NCI-H1436 (cell line): ENCODE measurements at places on chromosomes 16 and 17.

DNA sequence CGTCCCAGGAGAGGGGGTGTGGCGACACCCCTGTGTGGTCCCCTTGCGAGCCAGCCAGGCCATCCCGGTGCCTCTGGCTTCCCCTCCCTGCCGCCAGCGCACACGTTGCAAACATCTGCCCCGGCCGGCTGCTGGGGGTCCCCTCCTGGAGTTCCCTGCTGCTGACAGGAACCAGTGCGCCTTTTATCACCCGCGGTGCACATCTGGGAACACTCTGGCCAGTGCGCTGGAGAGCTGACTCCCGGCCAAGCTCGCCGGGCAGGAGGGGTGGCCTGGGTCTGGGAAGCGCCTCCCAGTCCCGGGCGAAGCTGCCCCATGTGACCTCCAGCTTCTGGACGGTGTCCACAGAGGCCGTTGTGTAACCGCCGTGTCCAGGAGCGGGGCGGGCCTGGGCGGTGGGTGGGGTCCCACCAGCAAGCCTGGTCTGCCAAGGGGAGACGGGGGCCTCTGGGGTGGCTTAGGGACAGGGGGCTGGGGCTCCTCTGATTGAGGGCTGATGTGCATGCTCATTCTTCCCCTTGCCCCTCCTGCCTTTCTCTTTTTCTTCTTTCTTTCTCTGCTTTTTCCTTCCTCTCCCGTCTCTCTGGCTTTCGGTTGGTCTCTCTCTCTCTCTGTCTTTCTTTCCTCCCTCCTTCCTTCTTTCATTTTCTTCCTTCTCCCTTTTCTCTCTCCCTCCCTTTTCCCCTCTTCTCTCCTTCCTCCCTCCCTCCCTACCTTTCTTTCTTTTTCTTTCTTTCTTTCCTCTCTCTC is 25.2 kb upstream of the CIBAR2 start:
- no peak for DNase-seq

DNA sequence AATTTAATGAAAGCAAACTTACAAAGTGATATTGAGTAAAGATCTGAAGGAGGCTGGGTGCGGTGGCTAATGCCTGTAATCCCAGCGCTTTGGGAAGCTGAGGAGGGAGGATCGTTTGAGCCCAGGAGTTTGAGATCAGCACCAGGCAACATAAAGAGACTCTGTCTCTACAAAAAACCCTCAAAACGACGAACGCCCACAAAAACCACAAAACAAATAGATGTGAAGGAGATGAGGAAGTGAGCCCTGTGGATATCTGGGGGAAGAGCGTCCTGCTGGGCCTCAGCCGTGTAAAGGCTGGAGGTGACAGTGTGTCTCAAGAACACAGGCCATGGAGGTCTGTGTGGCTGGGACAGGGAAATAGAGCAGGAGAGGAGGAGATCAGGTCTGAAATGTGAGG is 68.8 kb downstream of the ITFG1 start:
- DNase-seq, result no peak

GRCh38 chr17:75131278-75132017 is at the start of gene NT5C:
Gene NT5C (minus strand): TSS chr17:75131742. CDS start chr17:75131707, 35 bp downstream.
- DNase-seq, result peak; percentile 75

GRCh38 chr17:81037026-81037797 is 2.3 kb downstream of the BAIAP2 start:
- DNase-seq, result no peak

- no peak for DNase-seq
These were observed 47.7 kb downstream of the ADAMTS18 start for GRCh38 chr16:77386831-77387814.

- no peak for DNase-seq
These were observed 43.8 kb downstream of the COPRS start for GRCh38 chr17:31815212-31815730.

DNA sequence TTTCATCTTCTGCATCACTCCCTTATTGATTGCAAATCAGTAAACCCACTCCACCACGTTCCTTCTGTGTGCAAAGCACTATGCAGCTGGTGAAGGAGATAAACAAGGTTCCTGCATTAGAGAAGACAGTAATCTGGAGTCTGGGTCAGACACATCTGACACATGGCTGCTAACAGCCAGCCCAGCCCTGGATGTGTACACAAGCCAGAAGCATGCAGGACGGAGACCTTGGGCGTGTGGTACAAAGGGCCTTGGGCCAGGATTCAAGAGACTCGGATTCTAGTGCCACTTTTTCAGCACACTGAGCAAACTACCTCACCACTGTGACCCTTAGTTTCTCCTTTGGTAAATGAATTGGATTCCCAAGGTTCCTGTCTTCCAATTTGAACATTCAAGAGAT is 86.6 kb upstream of the DNAH9 start:
- no peak for DNase-seq

DNA sequence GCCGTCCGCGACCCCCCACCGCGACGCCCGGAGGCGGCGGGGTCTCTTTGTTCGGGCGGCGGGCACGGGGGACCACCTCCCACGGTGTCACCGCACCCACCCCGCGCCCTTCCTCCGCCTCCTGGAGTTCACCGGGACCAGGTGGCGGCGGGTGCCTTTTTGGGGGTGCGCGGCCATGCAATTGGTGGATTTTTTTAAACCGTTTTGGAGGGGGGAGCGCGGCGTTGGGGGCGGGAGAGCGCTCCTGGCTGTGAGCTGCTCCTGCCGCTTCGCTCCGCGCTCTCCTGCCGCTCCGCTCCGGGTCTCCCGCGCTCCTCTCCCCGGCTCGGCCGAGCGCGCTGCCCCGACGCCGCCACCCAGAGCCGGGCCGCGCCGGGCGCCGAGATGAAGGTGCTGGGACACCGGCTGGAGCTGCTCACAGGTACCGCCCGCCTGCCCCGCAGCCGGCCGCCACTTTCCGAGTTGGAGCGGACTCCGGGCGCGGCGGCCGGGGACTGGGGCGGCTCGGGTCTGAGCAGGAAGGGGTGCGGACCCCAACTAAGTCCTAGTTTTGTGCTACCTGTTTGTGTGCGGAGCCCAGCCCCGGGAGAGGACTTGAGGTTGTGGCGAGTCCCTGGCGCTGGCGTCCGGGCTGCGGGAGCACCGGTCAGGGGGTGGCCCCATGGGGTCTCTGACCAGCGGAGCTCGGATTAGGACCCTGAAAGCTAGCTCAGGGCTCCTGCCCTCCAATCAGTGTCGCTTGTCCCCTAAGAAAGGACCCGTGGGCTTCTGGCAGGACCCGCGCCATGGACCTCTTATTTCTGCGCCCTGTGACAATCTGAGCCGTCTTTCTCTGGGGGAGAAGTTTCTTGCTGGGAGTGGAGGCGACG is 35.7 kb upstream of the NDRG4 start:
- DNase-seq, result no peak

- DNase-seq, result no peak
These were observed 95.7 kb downstream of the RBFOX3 start for GRCh38 chr17:79515110-79515509.

DNA sequence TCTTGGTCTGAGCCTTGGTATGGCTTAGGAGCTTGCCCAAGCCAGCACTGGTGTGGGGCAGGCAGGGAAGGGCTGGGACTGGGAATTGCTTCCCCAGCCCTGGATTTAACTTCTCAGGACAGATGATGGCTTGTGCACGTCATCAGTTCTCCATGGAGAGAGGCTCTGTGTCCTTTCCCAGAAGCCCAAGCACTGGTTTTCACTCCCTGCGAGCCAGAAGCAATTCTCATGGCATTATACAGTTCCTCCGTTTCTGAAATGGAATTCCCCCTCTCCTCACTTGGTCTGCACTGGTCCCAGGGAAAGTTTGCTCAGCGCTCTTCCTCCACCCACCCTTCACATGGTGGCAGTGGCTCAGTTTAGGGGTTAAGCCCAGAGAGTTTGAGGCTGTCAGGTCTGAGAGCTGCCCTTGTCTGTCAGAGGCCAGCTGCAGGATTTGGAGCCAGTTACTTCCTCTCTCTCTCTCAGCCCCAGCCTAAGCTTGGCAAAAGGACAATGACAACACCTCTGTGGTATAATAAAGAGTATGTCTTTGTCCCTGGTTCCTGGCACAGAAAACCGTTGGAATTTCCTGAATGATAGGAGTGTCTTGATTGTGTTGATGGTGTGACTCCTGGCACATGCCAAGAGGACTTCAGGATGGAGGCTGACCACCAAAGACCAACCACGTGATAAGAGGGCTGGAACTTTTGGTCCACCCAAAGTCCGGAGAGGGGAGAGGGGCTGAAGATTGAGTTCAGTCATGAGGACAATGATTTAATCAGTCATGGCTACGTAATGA is 219.6 kb upstream of the TNRC6C start:
- DNase-seq, result no peak

DNA sequence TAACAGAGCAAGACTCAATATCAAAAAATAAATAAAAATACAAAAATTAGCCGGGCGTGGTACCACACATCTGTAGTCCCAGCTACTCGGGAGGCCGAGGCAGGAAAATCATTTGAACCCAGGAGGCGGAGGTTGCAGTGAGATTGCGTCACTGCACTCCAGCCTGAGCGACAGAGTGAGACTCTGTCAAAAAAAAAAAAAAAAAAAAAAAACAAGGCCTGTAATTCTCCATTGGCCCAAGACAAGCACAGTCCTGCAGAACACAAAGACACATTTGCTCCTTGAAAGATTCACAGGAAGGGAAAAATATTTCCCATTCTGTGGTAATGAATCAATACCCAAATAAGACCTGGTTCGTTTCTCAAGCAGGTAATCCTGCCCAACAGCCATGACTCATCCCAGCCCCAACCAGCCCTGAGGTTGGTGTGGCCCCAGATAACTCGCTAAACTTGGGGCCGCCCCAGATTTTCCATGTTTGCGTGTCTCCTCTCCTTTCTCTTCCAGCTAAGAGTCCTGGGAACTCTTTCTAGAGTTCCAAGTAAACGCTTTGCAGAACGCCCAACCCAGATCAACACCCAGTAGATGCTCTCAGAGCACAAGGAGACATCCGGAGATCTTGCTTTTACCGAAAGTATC is 40.3 kb upstream of the SNN start:
- no peak for DNase-seq

- DNase-seq, result no peak
These were observed 18.5 kb upstream of the KCTD5 start for GRCh38 chr16:2663553-2664546.

DNA sequence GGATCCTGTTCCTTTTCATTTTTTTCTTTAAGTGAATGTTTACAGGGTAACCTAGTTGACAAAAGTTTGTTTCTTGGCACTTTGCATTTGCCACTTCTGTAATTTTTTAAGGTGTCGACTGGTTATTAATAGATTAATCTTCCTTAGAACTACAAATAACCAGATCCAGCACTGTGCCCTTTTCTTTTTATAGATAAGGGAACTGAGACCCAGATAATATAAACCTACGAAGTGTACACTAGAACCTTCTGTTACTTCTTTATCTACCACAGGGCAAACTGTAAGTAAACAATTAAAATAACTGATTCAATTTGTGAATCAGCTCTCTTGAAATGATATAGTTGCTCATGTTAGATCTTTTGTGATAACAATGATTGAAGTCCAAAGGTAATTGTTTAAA is 55.4 kb downstream of the NLK start:
- no peak for DNase-seq

DNA sequence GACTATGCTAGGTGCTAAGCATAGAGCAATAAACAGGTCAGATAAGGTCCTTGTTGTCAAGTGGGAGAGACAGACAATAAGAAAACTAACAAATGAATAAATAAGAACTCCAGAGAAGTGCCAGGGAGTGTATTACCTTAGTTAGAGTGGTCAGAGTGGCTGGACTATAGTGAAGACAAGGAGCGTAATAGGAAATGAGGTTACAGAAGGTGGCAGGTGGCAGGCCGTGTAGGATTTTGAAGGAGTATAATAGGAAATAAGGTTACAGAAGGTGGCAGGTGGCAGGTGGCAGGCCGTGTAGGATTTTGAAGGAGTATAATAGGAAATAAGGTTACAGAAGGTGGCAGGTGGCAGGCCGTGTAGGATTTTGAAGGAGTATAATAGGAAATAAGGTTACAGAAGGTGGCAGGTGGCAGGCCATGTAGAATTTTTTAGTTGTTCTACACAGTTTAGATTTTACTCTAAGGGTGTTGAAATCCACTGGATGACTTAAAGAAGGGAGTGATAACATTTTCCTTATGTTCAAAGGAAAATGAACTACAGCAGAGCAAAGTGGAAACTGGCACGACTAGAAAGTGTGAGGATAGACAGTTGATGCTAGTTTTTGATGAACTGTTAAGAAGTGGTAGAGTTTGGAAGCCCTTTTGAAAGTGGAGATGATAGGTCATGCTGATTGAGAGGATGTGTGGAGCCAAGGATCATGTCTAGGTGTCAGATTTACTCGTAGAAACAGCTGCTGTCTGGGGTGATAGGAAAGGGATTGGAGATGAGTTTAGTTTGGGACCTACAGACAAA is 3.6 kb upstream of the KRTAP3-1 start:
- DNase-seq, result no peak

- no peak for DNase-seq
These were observed 287.3 kb upstream of the FOXF1 start for GRCh38 chr16:86222965-86223551.

GRCh38 chr17:76363107-76363842 is 9.6 kb upstream of the PRPSAP1 start:
- no peak for DNase-seq

- no peak for DNase-seq
These were observed 88.2 kb upstream of the NOG start for GRCh38 chr17:56505154-56505756.

DNA sequence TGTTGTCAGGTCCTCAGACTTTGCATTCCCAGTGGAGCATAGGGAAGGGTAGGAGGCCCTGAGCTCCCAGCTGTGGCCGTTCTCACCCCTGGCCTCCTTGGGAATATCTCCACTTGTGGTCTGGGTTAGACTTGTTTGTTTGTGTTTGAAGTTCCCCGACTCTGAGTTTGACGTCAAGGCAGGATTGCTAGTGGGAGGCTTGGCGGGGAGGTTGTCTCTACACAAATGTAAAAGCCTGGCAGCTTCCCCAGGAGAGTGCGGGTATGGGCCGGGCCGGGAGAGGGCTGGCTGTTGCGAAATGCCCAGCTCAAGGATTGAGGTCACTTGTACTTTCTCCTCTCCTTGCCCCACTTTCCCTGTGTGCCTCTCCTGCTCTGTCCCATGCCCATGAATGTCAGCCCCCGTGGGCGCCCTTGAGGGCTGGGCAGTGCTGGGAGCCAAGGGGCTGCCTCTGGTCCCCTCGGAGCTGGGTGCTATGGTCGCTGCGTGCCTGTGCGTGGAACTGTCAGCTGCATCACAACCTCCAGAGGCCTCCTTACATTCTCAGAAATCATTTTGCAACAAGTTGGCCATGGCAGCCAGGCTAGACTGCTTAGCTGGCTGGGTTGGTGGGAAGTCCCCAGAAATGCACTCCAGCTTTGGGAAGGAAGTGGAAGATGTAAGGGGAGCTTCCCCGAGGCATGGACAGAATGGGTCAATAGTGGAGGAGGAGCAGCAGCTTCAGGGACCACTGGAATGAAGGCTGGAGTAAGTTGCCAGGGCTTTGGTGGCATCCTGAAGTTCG is 84.3 kb downstream of the KSR1 start:
- no peak for DNase-seq

GRCh38 chr16:58435779-58436178 is 43.5 kb downstream of the GINS3 start:
- DNase-seq, result no peak

- no peak for DNase-seq
These were observed 12.9 kb downstream of the SALL1 start for GRCh38 chr16:51138178-51138577.
